ENCODE measurements at places on chromosomes 3 and 15.

DNA sequence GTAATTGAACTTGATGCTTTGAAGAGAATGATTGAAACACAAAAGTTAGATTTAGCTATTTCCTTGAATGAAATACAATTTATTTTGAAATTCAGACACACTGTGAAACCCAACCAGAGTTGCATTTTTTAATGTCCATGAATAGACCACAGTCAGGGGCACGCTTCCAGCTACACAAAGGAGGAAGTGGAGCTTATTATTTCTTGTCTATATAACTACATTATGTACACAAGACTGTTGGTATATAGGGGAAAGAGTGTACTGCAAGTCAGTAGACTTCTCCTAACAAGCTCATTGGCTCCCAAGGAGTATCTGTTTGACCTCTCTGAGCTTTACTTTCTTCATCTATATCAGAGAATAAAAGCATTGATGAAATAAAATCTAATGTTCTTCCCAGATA, 326.2 kb downstream of the RYR3 start:
- DNase-seq = no peak

- DNase-seq = no peak
Measured at GRCh38 chr3:148255981-148256969, 441.4 kb upstream of the AGTR1 start.

GRCh38 chr3:53357458-53357857, 10.1 kb upstream of the DCP1A start:
- DNase-seq = no peak

DNA sequence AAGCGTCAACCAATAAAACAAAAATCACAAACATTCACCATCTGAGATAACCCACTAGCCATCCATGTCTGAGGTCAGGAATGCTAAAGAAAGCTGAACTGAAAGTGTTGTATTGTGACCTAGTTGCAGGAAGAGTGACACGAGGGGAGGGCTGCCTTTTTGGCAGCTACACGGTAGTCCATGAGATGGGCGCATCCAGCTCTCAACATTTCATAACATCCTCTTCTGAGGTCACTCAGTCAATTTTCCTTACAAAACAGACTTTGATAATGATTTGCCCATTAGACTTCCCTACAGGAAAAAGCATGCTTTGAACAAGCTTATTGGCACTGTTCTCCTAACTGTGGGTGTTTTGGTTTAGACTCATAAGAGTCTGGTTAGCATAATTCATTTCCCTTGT, 15.4 kb upstream of the SHF start:
- no peak for DNase-seq

- no peak for DNase-seq
Measured at GRCh38 chr15:80350941-80351610, 53.1 kb upstream of the ARNT2 start.

DNA sequence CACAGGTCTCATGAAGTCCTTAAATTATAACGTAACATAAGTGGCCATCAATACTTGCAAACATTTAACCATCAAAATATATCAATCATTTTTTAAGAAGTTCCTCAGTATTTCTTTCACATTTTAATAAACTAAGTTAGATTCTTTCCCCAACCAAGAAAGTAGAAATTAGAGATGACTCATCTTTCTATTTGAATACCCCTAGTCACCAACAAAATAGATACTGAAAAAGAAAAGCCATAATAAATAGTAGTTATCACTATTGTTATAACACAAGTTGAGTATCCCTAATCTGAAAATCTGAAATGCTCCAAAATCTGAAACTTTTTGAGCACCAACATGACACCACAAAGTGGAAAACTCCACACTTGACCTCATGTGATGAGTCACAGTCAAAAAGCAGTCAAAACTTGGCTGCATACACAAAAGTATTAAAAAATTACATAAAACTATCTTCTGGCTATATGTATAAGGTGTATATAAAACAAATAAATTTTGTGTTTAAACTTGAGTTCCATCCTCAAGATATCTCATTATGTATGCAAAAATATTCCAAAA, 3.7 kb downstream of the SHQ1 start:
- DNase-seq = no peak

All from stimulated activated CD4-positive, alpha-beta T cell treated with anti-CD3 and anti-CD28 coated beads, Interleukin-12 subunit alpha, Interleukin-12 subunit beta, amount 100 ng/mL, for 24 hours (primary cell).